ENCODE measurements at places on chromosomes 13 and 19.
A peak's percentile ranks its signal among the peaks of the same experiment; 100 is the strongest.

DNA sequence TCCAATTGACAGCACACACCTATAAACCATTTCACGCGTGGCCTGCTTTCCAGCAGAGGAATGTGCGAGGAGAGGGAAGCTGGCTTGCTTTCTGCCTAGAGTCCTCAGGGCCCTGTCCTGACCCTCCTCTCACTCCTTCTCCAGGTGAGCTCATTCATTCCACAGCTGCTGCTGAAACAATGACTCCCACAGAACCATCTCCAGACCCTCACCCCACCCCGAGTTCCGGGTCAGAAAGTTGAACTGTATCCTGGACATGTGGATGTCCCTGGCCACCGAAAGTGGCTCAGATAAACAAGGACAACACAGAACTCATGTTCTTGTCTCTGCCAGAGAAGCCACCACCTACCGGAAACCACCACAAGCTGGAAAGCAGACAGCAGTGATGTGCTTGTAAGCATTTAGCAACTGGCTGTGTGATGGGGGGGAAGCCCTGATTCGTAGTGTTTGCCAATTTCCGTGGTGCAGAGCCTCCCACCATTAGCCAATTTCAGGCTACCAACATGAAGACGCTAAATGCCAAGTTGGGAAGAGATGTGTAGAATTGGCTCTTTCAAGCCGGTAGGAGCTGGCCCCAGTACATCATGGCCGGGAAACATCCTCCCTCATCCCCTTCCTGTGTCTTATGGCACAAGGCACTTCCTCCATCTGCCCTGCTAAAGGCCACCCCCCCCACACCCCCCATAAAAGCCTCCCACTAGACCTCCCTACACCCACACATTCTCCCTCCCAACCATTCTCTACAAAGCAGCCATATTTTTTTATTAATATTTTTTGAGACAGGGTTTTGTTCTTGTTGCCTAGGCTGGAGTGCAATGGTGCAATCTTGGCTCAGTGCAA lies 5.0 kb downstream of the SYCE2 start:
- DNase-seq: peak; percentile 22

- no peak for DNase-seq
Measured at GRCh38 chr13:91302111-91302510, 45.4 kb upstream of the MIR17HG start.

GRCh38 chr13:110420626-110421025 lies 113.5 kb downstream of the COL4A2 start:
- DNase-seq: no peak

DNA sequence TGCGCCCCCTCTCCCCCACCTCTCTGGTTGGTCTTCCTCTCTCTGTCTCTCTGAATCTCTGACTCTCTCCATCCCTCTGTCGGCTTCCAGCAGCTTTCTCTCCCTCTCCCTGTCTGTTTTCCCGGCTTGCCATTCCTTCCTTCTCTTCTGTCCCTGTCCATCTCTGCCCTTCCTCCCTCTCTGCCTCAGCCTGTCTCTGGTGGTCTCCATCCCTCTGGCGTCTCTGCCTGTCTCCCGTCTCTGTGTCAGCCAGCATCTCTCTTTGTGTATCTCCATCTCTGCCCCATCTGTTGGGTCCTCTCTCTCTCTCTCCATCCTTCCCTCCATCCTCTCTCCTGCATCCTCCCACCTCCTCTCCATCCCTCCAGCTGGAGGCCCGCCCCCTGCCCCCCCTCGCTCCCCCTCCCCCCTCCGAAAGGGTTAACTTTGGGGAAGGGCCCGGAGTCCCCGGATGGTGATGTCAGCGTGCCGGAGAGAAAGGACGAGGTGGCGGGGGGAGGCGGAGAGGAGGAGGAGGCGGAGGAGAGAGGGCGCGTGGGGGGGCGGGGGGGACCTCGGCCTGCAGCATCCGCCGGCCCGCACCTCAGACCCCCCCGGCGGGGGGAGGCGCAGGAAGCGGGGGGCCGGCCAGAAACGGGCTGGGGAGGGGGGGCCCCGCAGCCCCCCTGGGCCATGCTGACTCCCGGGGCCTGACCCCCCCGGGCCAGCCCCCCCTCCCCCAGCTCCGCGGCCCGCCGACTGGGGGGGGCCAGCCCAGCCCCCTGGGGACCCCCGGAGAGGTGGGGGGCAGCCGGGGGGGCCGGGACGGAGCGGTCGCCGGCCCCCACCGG lies at the start of gene BRSK1:
BRSK1 (plus strand) TSS at position 450 of the 830 bp plus-strand sequence. CDS start 446 bp downstream, outside the sequence.
- peak; percentile 21 for DNase-seq

- no peak for DNase-seq
Measured at GRCh38 chr13:79585033-79585432, 104.1 kb downstream of the NDFIP2 start.

GRCh38 chr13:78334059-78334458 lies 269.3 kb downstream of the POU4F1 start:
- no peak for DNase-seq

GRCh38 chr19:45693106-45693788 lies 781 bp downstream of the QPCTL start:
- DNase-seq: peak; percentile 68

DNA sequence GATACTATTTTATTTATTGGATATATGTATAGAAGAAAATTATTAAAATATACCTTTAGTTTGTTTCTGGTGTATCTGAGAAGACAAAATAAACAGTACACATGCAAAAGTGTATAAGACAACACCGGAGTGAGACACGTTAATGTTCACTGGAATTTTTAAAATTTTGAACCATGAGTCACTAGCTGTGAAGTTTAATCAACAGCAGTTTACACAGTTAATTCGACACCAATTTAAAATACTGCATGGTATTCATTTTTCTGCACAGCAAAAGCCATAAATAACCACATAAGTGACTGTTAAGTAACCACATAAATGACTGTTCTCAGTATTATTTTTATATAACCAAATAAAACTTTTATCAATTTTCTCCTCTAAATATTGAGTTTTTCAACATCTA lies 418.7 kb upstream of the NBEA start:
- no peak for DNase-seq

GRCh38 chr13:20967340-20967739 lies 64.8 kb upstream of the XPO4 start:
- no peak for DNase-seq

DNA sequence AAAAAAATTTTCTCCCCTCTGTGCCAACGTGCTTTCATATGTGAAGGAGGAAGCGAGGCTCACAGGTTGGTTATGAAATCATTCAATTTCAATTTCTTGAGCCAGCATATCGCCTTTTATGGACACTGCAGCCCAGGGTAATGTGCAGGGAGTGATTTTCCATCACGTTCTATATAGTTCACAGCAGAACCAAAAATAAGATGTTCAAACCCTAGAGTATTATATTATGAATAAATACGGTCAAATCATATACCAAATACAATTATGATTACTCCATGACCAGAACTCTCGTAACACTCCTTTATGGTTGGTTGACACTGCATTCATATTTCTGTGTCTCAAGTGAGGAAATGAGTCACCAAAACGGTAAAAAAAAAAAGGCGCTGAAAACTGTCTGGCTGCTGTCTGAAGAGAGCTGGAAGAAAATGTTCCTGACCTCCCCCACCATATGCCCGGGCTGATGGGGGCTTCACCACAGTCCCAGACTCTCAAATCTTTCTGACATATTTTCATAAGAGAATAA lies 75.8 kb upstream of the UBAC2 start:
- no peak for DNase-seq

GRCh38 chr19:1173159-1173844 lies 766 bp downstream of the SBNO2 start:
- no peak for DNase-seq

- no peak for DNase-seq
Measured at GRCh38 chr13:110343241-110343865, 36.3 kb downstream of the COL4A2 start.

GRCh38 chr19:13834244-13835069 lies 39.2 kb downstream of the ZSWIM4 start:
- no peak for DNase-seq

DNA sequence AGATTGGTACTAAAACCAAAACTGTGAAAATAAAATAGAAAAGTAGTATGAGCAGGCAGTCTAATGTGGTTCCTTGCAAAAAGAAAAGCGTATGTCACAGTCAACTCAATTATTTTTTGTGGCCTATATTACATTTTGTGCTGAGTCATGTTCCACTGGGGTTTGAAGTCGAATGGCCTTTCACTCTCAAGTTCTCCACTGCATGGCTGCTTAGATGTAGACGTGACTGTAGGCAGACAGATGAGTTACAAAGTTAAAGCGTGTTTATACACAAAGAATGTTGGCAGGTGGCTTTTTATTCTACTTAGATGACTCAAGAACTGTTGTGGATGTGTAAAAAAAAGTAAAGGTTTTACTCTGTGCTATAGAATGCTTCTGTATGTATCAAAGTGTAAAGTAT lies 133.9 kb downstream of the SLITRK6 start:
- DNase-seq: no peak

DNA sequence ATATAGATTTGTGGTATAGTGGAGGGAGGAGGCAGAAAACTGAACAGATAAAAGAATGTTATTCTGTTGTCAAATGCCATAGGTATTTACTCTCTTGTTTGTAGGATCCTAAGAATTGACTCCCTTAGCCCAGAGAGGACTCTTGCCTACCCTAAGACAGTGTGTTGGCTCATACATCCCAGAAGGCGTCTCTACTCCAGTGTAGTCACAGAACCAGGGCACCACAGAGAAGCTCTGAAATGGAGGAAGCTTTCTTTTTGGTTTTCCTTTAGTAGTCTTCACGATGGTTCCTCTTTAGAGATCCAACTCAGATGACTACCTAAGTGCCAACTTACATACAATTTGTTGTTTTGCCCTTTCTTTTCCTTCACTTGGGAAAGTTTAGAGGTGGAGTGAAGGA lies 14.0 kb downstream of the GPR183 start:
- no peak for DNase-seq
